Stimulated activated CD4-positive, alpha-beta T cell treated with anti-CD3 and anti-CD28 coated beads, Interleukin-15, amount 100 ng/mL, for 48 hours (primary cell): ENCODE measurements at places on chromosomes 6 and 20.

- no peak for DNase-seq
Measured at GRCh38 chr6:48994811-48995210, 468.2 kb downstream of the MMUT start.

DNA sequence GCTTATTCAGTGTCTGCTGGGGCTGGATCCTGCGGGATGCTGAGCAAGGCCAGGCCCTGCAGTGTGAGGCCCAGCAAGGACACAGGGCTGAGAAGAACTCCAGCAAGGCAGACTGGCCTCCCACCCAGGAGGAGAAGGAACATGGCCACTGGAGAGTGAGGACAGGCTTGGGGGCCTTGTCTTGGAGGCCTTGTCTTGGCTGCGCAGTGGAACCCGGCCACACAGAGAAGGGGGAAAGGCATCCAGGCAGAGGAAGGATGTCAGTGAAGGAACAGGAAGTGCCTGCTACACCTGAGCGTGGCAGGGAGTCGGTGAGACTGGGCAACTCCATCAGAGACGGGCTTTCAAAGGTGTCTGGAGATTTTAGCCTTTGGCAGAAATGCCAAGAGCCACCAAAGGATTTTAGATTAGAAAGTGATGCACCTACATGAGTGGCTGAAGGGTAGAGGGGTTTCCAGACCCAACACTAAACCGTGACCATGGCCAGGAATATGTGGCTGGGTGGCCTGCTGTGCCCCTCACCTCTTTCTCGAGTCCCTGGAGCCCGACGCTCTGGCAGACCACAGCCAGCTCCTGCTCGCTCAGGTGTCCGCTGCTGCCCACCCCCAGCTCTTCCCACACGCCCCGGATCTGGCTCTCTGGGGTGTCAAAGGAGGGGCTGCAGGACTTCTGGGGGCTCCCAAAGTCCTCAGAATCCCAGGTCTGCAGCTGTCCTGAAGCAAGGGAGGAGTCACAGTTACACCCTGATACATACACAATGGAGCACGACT, 80.8 kb downstream of the NINL start:
- no peak for DNase-seq

GRCh38 chr6:127951172-127951917, 50.5 kb upstream of the THEMIS start:
- DNase-seq, result no peak

DNA sequence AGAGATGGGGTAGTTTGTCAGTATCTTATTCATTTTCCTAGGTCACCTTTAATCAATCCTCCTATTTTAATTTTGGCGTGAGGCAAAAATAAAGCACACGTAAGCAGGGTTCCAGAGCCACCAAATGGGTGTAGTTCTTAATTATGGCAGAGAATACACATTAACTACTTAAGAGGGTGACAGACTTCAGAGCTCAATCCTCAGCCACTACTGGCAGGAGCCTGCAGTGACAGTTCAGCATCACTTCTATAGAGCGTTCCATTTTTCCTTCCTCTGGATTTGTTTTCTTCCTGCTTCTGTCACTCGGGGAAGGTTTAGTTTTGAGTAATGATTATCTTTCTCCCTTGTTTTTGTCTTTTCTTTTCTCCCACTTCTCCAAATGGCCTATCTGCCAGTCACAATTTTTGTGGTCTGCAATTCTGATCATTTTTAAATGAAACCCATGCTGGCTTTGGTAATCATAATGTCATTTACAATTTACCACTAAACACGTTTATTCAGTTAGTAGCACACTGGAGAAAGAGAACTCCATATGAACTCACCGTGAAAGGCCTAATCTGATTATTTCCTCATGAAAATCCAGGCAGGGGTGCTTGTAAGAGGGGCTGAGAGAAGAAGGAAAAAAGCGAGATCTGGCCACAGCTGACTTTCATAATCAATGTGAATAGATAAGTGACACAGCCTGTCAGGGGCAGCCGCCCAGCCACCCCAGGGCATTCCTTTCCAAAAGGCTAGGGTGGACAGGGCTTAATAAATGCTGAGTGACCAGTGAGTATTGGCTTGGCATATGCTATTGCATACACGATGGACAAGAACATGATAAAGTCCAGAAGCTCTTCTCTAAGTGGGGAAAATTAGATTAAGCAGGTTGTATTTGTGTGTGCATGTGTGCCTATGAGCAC, 412.1 kb downstream of the PKHD1 start:
- no peak for DNase-seq

DNA sequence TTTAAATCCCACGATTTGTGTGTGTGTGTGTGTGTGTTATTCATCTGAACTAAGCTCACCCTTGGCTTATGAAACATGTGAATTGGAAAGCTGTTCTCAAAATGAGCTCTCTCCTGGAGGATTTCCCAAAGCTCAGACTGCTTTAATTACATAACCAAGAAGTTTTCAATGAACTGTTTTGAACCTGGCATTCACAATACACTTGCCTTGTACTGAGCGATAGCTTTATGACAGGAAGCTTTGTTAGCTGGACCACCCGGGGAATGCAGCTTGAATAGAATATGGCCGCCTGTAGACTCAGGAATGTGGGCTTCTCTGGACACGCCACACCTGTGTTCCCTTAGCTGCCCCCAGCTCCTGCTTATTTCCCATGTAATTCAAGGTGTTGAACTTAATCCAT, 71.4 kb upstream of the PREP start:
- no peak for DNase-seq

- DNase-seq, result no peak
Measured at GRCh38 chr20:58494923-58495622, 20.1 kb downstream of the APCDD1L start.

GRCh38 chr6:20001286-20001685, 164.1 kb downstream of the ID4 start:
- no peak for DNase-seq

DNA sequence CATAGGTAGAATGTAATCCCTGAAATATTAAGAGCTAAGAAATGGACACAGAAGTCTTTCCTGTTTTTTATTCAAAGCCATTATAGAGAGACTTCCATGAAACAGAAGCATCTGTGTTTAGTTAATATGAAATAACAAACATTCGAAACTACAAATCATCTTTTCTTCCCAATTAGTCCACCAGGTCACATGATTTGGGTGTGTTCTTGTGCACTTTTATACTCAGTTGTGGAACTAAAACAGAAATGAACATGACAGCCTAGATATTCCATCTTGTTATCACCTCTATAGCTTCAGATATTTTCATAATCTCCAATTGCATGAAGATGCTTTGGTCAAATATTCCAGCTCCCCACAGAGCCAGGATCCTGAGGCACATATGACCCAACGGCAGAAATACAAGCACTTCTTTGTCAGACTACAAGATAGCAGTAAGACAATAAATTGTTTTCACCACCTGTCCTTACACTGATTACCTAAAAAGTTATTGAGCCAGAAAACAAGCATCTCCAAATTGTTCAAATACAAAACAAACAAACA, 116.8 kb upstream of the BEND6 start:
- no peak for DNase-seq

DNA sequence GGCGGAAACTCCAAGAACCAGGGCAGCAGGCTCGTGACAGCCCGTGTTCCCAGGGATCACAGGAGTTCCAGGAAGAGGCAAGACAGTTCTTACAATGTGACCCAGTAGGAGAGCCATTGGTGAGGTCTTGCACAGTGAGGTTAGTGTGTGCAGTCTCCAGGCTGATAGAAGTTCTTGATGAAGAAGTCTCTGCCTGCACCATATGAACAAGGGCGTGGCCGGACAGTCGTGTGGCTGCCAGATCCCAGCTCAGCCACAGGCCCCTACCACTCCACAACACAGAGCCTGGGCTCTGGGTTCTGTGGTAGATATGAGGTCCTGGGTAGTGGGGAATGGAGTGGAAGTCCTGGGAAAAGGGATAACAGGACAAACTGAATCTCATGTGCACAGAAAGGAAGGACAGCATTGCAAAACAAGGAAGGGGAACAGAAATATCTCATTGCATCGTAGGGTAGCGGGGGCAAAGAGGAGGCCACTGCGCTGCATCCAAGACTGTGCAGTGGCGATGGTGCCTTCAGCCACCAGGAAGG, 65.2 kb downstream of the STX11 start:
- DNase-seq, result no peak

DNA sequence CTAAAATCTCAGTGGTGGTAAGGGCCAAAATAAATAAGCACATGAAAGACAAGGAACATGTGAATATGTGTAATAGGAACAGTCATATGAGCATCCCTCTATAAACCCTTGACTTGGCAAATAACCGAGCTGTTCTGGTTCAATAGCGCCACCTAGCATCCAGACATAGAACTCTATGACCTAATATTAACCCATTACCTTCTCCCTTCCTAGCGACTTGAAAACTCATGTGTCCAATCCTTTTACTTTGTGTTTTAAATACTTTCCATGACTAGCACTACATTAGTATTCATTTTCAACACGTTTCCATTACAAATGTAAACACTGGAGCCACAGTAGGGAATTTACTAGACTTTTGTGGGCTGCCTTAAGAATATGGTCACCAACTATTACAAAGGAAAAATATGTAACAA, 279.7 kb downstream of the UST start:
- DNase-seq, result peak; percentile 14

GRCh38 chr6:87918461-87918941, 129.1 kb upstream of the SPACA1 start:
- DNase-seq, result no peak

GRCh38 chr6:43739642-43740091, 30.3 kb upstream of the VEGFA start:
- no peak for DNase-seq

GRCh38 chr6:44621846-44622245, 234.3 kb downstream of the CDC5L start:
- no peak for DNase-seq

- DNase-seq, result no peak
Measured at GRCh38 chr6:31407699-31408098, 4.3 kb downstream of the MICA start.

DNA sequence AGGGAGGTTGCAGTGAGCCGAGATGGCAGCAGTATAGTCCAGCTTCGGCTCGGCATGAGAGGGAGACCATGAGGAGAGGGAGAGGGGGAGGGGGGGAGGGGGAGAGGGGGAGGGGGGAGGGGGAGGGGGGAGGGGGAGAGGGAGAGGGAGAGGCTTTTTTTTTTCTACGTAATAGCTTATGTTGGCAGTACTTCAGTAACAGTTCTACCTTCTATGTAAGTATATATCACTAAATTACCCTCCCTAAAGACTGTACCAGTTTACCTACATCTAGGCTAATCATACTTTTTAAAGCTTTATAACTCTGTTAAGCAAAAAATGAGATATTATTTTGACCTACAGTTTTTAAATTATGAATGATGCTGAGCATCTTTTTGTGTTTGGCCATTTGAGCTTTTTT, 13.6 kb downstream of the TM9SF4 start:
- DNase-seq, result no peak

GRCh38 chr6:15491255-15491985, 171.4 kb downstream of the DTNBP1 start:
- peak; percentile 44 for DNase-seq

DNA sequence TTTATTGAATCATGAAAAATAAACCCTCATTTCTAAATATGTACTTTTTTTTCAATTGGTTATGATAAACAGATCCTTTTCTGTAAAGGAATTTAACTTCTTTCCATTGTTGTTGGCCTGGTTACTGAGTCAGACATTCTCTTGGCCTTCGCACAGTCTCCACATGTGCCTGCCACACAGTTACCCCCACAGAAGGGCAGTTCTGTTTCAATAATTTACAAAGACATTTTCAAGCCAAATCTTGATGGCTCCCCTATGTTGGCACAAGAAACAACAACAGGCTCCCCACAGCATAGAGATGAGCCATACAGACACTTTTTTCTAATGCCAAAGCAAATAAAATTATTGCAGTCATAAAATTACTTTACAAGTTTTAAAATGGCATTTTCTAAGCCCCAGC, 55.6 kb upstream of the BEND6 start:
- no peak for DNase-seq

DNA sequence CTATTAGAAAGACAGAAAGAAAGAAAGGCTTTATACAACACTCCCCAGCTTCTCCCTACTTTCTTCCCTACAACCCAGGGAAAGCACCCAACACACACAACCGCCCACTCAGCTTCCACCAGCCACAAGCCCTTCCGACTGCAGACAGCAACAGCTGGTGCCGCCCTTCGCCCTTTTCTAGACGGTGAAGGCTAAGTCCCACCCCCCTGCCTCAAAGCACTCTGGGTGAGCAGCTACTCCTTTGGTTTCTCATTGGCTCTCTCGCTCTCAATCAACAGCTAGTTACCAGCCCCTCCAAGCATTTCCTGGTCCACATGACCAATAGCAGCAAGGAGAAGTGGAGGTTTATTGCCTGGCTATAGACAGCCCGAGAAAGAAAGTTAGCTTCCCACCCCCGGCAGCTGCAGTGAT, 230.1 kb upstream of the MOCS1 start:
- no peak for DNase-seq

GRCh38 chr6:23327621-23328020, 758.3 kb downstream of the HDGFL1 start:
- no peak for DNase-seq

- DNase-seq, result no peak
Measured at GRCh38 chr6:72740135-72740534, 118.3 kb downstream of the KCNQ5 start.
